ENCODE measurements at places on chromosomes 5 and 9.

- DNase-seq, result no peak
These were observed 18.9 kb downstream of the MRPS30 start for GRCh38 chr5:44827681-44828080.

- no peak for DNase-seq
These were observed 525.9 kb upstream of the CLINT1 start for GRCh38 chr5:158384535-158385481.

DNA sequence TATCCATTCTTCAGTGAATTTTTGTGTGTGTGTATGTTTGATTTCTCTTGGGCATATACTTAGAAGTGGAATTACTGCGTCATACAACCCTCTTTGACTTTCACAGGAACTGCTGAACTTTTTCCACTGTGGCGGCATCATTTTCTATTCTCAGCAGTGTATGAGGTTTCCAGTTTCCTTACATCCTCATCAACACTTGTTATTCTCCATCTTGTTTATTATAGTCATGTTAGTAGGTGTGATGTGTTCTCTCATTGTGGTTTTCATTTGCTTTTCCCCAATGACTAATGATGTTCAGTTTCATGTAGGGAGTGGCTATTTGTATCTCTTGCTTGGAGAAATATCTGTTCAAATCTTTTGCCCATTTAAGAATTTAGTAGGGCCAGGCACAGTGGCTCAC lies 2.6 kb downstream of the ZNF79 start:
- no peak for DNase-seq

- no peak for DNase-seq
These were observed 81.6 kb downstream of the TMEM215 start for GRCh38 chr9:32864971-32865370.

DNA sequence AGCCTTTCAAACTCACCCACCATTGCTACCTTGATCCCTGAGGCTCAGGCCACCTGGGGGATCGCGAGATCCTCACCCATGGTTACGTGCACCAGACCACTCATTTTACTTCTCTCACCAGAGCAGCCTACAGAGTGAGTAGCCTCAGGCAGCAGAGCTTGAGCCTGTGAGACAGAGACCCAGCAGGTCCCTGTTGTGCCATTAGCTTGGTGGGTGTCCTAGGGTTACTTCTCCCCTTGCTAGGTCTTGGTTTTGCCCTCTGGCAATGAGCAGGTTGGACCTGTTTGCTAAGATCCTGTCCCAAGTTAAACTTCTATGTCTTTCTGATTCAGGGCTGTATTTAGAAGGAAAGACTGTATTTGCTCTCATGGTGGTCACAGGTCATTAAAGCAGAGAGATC lies 21.8 kb downstream of the WHRN start:
- no peak for DNase-seq

DNA sequence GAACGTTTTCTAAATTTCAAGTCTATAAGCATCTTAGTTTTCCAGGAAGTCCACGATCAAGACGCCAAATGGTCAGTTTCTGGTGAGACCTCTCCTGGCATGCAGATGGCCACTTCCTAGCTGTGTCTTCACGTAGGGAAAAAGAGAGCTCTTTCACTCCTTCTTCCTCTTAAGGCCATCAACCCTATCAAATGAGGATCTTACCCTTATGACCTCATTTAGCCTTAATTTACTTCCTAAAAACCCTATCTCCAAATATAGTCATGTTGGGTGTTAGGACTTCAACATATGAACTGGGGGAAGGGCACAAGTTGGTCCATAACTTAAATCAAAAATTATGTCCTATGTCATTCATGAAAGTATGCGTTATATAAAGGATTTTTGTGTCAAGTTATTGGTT lies 229.5 kb downstream of the ARL15 start:
- DNase-seq, result no peak

DNA sequence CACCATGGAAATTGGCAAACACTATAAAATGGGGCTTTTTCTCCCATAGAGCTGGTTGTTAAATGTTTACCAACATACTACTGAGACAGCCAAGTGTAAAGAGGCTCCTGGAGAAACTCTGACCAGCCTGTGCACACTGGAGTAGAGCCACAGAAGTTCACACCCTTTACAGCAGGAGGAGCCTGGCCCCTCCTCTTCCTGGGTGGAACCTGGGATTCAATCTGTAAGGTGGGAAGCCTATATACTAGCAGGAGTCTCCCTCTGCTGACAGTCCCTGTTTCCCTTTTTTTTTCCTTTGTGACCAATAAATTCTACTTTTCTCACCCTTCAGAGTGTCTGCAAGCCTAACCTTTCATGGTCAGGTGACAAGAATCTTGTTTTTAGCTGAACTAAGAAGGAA lies 10.4 kb upstream of the SLC30A5 start:
- DNase-seq, result no peak

DNA sequence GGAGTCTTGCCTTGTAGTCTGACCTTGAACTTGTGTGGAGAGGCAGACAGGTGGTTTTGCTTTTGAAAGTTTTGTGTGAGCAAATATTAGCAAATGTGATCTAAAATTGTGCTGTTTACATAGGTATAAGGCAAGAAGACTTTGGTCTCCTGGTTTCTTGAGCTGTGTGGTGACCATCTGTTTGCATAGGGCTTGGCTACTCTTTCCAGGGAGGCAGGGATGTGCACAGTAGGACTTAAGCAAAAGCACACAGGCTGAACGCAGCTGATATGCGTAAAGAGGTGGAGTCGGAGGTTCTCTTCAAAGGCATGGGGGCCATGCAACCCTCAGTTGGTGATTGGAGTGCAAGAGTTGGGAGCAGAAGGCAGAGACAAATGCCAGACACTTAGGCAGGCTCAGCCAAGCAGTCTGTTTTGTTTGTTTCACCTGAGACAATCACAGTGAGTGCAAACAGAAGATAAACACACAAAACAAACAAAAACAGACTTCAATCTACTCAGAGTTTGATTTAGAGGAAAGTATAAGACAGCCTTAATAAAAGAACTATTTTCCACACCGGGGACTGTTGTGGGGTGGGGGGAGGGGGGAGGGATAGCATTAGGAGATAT lies 744.2 kb downstream of the MTRR start:
- DNase-seq, result no peak

DNA sequence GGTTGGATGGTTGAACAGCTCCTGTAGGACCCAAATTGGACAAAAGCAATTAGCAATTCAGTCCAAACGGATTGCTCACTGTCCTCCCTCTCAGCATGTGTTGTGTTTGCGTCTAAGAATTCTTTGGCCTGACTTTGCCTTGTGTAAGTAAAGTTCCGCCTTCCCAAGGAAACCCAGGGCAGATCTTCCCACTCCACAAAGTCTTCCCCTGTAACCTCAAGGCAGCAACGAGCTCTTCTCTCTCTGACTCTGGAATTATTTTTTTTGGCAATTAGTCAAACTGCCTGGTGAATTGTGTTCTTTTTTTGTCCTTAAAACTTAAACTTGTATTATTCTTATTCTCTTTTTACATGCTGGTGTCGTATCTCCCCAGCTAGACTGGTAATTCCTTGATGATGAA lies 20.7 kb upstream of the BASP1 start:
- no peak for DNase-seq

DNA sequence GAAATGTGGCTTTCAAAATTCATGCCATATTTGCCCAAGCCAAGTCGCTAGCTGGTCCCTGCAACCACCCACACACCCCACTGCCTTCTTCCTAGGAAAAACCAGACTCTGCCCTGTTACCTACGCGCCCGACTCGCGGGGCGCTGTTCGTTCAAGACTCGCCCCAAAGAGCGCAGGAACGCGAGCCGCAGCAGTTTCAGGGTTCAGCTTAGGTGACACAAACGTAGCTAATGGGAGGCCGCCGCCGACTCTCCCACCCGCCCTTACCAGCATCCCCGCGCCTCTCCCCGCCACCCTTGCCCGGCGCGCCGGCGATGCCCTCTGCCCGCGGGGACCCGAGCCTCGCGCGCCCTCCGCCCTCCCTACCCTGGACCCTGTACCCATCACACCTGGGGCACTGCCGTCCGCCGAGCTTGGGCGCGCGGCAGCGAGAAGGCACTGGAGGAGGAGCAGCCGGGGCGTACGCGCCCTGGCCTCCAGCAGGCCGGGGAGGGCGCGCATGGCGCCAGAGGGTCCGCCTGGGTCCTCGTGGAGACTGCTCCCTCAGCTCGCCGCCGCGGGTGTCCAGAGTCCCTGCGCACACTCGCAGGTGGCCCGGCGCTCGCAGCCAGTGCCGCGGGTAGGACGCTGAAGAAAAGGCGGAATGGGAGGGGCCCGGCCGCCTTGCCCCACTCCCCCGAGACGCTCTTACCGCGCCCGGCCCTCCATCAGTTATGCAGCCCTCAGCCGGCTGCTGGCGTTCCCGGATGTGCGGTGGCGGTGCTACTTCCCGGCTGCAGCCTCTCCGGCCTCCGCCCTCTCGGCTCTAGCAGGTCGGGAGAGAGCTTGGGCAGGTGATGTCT lies at the start of gene EMB:
Gene EMB (minus strand): TSS at position 638 of the 842 bp plus-strand sequence. CDS start 137 bp downstream, at position 501.
- peak; percentile 72 for DNase-seq

DNA sequence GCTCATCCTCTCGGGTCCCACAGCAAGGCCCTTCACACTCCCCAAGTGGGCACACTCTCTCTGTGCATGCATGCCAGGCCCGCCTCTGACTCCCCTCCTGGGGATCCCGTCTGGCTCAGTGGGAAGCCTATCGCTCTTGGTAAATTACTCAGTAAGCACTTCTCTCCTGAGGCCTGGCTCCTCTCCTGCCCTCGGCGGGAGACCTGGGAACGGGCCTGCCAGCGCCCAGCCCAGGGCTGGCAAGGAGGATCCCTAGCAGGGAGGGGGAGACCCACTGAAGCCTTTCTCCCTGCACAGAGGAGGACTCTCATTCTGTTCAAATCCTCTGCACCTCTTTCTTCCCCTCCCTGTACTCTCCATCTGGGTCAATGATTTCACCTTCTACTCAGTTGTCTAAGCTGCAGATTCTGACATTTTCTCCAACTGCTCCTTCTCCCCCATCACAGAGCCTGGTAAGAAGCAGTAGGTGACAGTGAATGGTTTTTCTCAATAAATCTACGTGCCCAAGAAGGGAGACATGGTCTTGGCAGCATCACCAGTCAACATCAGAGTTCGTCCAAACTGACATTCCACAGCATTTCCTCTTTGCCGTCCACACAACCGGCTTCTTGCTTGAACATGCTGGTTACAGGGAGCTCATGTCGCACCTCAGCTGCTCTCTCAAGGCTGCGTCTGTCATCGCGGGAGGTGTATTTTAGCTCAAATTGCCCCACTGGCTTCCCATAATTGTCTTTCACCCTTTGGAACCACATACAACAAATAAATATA lies 81.9 kb downstream of the GPR21 start:
- DNase-seq, result no peak

DNA sequence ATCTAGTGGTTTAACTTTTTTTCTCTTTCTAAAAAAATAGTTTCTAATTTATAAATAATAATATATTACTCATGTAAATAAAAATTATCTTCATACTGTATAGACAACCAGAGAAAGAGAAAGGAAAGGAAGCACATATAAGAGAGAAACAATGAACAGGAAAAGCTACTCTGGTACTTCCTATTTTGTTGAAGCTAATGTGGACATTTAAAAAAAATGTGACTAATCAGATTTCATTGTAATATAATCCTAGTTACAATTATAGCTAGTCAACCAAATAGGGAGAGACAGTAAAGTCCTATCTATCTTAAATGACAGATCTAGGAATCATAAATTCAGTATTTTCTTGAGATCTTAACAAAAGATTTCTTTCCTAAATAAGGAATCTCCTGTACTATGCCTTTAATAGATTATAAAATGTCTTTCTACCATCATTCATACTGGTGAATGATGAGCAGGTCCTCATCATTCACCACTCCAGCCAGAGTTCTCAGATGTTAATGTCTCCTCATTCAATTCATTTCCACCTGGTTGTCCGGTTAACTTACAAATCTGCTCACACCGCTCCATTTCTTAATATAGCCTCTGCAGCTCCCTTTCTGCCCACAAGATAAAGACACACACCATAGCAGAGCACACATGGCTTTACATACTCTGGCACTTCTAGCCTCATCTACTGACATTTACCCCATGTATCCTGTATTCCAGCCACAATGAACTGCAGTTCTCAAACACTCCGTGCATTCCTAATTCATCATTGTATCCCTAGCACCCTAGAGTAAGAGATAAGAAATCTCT lies 30.9 kb downstream of the ZFR start:
- no peak for DNase-seq

DNA sequence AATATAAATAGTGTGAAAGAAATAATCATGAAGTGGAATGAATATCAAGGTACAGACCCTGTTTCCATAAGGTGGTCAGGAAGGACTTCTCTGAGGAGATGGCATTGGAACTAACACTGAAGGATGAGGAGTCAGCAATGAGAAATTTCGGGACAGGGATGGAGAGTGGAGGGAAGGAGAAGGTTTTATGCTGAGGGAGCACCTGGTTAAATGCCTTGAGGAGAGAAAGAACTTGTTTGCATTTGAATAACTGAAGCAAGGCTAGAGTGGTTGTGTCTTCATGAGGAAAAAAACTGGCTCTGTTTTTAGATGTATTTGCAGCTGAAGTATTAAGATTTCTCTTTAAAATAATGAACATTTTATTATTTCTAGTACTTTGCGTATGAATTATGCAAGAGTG lies 180.8 kb downstream of the TRPM3 start:
- DNase-seq, result no peak

DNA sequence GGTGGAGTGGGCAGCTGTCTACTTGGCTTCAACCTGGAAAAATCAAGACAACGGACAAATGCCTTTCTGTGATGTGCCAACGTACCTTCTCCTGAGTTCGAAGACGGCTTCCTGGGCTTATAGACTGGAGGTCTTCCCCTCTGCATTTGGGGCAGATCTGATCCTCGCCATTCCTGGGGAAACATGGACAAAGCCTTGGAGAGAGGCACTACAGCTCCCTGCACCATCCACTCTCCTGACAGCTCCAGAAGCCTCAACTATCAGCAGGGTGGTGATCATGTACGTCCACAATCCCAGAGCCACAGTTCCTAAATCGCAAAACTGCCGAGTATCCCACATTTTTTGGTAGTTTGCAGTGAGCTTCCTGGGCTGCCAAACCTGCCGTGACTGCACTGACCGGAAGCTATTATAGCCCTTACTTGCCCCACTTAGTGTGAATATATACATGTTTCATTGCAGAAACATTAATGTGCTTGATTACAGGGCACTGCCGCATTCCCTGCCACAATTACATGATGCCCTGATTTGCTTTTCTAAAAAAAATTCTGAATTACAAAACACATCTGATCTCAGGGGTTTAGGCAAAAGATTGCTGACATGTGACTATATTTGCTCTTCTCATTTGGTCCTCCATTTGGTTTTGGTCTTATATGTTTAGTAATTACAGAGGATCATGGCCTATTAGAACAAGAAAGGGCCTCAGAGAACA lies 2.8 kb downstream of the TRAF1 start:
- DNase-seq, result no peak

Measured in right kidney (tissue), 9 donors.